Activated naive CD8-positive, alpha-beta T cell treated with anti-CD3 and anti-CD28 coated beads, Interleukin-2, amount 10 ng/mL, durations not matched to agents 7 days and 5 days (primary cell): ENCODE measurements at places on chromosomes 1 and 21. TPM values are rescaled to one million over a fixed set of nuclear protein-coding genes. Genes with fewer than 3 reads are reported as not detected.
A peak's percentile ranks its signal among the peaks of the same experiment; 100 is the strongest.

DNA sequence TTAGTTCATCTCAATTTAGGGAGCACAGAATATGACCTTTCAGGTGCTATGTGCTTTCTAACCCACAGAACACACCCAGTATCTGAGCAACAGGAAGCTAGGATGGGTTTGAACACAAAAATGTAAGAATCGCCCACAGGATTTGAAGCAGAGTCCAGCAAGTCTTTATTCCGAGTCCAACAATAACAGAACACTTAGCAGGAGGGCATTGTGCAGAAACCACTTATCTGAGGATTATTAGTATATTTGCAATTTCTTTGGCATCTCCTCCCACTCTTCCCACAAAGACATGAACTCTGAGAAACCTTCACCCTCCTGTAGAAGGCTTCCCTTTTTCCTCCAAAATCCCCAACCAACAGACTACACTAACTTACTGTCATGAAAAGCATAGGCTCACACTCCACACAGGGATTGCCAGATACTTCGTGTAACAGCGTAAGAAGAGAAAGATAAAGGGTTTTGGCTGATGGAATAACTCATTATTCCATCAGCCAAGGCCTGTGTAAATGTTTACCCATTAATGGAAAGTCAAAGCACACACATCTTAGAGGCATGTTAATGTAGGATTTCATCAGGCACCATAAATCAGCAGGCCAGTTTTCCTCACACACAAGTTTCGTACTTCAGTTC, 16.1 kb downstream of the SIPA1L2 start:
- no peaks in the 10 kb centered on the region for H3K36me3 ChIP-seq
- no peak overlapping the region for H3K27ac ChIP-seq
- no peak for DNase-seq
- no peak overlapping the region for H3K4me3 ChIP-seq
- peaks cover 2% of the 10 kb centered on the region for H3K4me1 ChIP-seq

- no peaks in the 10 kb centered on the region for H3K27me3 ChIP-seq
- H3K4me3 ChIP-seq, result peak overlapping the region; percentile 92
- no peak for DNase-seq
- H3K36me3 ChIP-seq, result peaks cover 53% of the 10 kb centered on the region
These were observed 1.5 kb upstream of the PRDX6 start for GRCh38 chr1:173475564-173476196.

DNA sequence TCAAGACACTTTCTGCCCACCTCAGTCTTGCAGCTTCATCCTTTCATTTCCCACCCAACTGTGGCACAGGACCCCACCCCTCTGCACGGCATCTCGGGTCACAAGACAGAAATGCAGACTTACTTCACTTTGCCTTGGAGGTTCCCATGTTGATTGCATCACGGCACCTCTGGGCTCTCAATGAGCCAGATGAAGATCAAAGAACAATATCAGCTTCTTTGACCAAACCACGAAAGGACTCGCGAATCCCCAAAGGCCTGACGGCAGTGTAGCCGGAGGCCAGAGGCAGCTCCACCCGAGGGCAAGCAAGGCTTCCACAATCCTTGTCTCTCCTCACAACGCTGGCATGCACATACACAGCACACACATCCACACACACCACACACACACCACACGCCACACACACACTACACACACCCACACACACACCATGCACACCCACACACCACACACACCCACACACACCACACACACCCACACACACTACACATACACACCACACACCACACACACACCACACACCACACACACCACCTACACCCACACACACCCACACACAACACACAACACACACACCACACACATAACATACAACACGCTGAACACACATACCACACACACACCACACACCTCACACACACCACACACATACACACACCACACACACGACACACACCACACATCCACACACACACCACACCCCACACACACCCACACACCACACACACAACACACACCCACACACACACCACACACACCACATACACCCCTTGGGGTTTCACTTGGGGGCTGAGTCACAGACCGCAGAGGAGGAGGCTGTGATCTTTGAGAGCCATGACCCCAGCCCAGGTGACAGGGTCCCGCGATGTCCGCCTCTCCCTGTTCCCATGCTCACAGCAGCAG, 35.8 kb downstream of the UBASH3A start:
- DNase-seq, result no peak
- no peaks in the 10 kb centered on the region for H3K27me3 ChIP-seq
- H3K36me3 ChIP-seq, result peaks cover 63% of the 10 kb centered on the region
- no peak overlapping the region for H3K4me3 ChIP-seq
- H3K27ac ChIP-seq, result peak overlapping the region; percentile 75

GRCh38 chr1:42055061-42055460, 98.1 kb upstream of the GUCA2B start:
- no peak overlapping the region for H3K27ac ChIP-seq
- DNase-seq, result no peak
- peaks cover 27% of the 10 kb centered on the region for H3K27me3 ChIP-seq
- H3K4me1 ChIP-seq, result no peaks in the 10 kb centered on the region

FAM72C gene
- 8.0 TPM for total RNA-seq

S100A2 gene
- total RNA-seq, result not detected

PRMT6 gene
- 16.7 TPM for total RNA-seq

AIM2 gene
- total RNA-seq, result 3.0 TPM
